ENCODE measurements at places on chromosomes 7 and 10.

- no peak for DNase-seq
Measured at GRCh38 chr7:76165973-76166403, 35.7 kb upstream of the SRRM3 start.

DNA sequence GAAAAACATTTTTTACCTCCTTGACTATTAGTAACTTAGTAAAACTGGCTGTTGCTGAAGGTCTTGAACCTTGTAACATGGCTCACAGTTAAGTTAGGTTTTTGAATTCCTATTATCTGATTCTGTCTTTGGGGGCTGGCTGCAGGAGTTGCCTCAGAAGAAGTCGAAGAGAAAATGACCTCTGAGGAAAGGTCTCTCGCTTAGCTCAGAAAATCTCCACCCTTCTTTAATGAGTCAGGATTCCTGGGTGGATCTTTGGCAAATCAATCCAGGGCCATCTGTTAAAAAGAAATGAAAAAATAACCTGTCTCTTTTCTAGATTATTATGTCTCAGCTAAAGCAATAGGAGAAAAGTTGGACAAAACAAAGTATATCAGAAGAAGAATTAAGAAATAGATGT lies 267.8 kb upstream of the SEMA3C start:
- no peak for DNase-seq

DNA sequence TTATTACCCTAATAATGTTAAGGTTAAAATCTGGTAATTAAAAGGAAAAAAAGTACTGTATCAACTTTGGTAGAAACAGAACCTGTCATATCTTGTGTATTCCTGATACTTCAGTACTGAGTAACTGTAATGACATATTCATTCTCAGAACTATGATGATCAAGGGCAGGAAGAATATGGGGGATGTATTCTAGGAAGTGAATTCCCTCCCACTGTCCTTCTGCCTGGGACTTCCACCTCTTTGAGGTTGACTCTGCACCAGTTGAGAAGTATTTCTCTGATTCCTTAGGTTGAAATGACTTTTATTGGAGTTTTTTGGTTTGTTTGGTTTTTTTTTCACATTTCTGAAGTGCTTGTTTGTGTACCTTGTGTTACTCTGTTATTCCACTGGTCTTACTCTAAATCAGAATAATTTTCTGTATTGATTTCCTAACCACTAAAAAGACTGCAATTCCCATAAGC lies 36.9 kb downstream of the WASL start:
- DNase-seq = no peak

- DNase-seq = no peak
Measured at GRCh38 chr7:42856605-42856987, 55.3 kb downstream of the C7orf25 start.

- no peak for DNase-seq
Measured at GRCh38 chr10:112738606-112739591, 211.1 kb upstream of the TCF7L2 start.

DNA sequence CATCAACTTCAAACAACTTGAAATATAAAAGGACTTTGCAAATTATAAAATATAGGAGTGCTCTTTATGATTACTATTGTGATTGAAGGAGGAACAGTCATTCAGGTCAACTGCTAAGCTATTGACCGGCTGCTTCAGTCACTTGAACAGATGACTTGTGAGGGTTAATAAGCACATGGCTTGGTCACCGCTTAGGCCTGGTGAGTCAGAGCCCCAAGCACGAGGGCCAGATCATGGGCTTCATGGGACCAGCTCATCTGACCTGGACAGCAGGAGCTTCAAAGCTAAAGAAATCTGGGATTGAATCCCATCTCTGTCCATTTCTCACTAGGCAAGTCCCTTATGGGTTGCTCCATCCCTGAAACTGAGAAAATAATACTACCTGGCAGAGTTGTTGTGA lies 60.4 kb upstream of the ADO start:
- DNase-seq = no peak

- DNase-seq = no peak
Measured at GRCh38 chr10:51002469-51002868, 71.8 kb upstream of the PRKG1 start.

- DNase-seq = no peak
Measured at GRCh38 chr7:49580000-49580399, 193.4 kb upstream of the VWC2 start.

DNA sequence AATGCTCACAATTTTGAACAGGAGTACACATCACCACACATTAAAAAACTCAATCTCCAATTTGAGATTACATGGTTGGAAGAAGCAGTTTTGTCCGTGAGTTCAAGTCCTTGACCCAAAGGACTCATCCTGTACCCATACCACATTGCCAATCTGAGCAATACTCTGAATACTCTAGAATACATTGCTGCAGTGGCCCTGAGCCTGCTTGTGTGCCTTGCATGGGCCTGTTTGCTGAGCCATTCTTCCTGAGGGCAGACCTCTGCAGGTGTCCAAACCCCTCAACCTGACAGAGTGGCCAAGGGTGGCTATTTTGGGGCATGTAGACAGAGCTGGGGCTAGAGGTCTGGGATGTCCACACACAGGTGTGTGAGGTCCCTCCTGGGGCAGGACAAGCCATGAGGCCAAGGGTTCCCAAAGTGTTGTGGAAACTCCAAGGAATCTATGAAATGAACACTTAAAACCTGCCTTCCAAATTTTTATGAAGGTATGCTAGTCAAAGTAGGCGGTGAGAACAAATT lies 15.5 kb downstream of the AGMO start:
- no peak for DNase-seq

DNA sequence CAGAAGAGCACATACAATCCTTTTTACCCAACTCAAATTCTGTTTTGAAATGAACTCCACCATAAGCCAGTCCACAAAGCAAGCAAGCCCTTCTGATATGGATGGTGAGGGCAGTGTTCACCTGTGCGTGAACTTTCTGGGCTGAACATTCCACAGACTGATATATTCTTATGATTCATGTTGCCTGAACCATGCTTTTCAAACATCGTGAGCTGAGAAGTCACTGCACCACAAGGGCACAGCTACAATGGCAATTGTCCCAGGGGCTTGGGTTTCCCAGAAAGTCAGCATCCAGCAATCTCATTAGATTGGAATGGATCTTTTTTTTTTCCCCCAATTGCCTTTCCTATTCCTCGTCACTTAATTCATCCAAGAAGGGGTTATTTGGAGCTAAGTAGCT lies 86.9 kb upstream of the ZNF438 start:
- no peak for DNase-seq

GRCh38 chr10:6402960-6403359 lies 177.1 kb downstream of the PRKCQ start:
- no peak for DNase-seq

DNA sequence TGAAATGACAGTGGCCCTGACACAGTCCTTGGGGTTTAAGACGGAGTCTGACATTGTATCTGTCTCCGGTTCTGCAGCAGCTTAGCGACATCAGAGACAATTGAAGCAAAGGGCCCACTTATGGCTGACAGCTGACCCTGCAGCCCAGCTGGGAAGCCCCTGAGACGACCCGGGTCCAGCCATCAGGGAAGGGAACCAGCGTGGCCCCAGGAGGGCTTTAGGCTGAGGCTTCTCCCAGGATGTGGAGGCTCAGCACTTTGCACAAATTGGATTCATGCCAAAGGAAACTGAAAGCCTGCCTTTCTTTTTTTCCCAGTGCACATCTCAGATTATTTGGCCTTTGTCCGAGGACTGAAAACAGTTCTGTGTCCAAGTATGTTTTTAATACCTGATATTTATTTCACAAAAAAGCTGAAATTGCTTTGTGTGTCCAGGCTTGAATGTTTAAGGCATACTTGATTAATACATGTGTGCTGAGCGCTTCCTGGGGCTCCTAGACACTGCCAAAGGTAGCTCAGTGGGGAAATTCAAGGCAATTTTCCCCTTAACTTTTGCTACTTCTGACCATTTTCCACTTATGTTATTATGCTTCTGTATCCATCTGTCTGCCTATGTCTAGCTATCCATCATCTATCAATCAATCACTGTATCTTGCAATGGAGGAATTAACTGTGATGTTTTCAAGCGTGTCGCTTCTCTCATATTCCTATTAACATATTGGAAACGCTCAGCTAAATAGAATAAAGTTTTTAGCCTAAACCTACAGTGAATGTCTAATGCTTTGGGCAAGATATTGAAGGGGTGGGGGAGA lies 34.8 kb downstream of the KLF6 start:
- DNase-seq = no peak
